Glomerular endothelial cell (primary cell): ENCODE measurements at places on chromosomes 1 and 21.

DNA sequence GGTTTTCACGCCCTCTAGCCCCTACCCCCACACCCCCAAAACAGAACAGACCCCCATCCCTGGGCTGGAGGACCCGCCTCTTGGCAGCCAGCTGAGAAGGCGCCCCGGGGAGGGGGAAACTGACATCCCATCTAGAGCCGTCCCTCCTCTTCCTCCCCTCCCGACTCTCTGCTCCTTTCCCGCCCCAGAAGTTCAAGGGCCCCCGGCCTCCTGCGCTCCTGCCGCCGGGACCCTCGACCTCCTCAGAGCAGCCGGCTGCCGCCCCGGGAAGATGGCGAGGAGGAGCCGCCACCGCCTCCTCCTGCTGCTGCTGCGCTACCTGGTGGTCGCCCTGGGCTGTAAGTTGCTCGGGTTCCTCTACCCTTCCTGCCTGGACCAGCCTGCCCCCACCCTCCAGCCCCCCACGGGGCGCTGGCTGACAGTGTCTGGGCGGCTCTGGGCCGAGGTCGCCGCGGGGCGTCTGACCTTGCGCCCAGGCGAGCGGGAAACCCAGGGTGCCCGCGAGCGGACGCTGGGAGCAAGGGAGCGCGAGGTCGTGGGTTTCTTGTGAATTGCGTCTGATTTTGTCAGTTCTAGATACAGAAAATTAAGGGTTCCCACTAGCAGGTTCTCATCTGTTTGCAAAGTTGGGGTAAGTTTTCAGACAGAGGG is 618 bp downstream of the JAM2 start:
- no peak for DNase-seq

DNA sequence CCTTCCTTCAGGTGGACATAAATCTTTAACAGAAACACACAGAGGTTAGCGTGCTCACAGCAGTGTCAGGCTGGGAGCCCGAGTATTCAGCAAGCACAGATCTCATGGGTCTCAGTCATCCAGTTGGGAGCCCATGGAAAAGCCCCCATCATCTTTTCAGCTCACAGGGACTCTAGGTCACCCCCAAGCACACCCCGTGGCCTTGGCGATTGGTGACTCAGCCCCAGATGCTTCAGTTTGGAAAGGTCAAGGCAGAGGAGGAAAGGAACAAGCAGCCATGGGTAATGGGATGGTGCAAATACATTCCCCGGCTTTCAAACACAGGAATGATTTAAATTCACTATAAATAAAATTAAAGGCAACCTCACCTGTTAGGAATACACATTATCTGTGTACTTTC is 88.9 kb downstream of the PGBD5 start:
- no peak for DNase-seq

DNA sequence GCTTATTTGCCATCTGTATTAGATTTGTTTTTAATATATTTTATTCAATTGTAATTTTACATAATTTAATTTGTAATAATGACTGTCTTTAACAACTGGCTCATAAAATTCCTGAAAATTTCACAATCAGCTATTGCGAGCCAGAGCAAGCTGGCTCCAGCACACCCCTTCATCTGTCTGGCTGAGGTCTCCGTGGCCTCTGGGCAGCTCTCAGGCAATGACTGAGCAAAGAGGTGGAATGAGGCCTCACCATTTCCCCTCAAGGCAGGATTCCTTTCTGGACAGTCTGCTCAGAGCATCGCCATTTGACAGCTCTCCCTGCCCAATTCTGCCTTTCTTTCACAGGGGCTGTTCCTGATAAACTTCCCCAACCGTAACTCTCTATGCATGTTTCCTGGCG is 5.8 kb upstream of the KANK4 start:
- no peak for DNase-seq

DNA sequence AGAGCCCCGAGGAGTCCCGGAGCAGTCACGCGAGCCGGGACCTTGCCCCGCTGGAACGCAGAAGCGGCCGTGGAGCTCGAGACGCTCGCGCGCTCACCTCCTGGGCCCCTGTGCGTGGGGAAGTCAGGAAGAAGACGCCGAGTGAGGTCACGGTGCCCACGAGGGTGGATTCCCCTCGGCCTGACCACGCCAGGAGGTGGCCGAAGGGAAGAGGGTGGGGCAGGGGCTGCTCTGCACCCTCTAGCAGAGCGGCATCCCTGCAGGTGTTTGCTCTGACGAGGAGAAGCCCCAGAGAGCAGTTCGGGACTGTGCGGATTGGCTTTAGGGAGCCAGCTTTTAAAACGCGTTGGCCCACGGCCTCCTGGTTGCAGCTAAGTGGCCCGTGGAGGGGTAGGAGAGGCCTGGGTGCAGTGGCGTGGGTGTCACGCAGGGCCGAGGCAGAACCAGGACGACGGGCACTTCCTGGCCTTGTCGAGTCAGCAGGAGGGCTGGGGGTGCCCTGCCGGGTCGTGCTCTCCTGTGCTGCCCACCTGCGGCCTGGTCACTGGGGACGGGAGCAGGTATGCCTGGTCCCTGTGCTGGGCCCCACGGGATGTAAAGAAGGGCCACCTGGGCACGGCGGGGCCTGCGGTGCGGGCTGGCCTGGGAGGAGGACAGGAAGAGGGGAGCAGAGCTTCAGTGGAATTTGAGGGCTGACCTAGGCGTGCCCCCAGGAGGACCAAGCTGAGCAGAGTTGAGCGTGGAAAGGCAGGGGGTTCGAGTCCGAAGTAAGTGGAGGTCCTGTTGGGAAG is 1.0 kb downstream of the PDXK start:
- DNase-seq = no peak

GRCh38 chr1:3889936-3890335 is 10.1 kb downstream of the C1orf174 start:
- DNase-seq = no peak

DNA sequence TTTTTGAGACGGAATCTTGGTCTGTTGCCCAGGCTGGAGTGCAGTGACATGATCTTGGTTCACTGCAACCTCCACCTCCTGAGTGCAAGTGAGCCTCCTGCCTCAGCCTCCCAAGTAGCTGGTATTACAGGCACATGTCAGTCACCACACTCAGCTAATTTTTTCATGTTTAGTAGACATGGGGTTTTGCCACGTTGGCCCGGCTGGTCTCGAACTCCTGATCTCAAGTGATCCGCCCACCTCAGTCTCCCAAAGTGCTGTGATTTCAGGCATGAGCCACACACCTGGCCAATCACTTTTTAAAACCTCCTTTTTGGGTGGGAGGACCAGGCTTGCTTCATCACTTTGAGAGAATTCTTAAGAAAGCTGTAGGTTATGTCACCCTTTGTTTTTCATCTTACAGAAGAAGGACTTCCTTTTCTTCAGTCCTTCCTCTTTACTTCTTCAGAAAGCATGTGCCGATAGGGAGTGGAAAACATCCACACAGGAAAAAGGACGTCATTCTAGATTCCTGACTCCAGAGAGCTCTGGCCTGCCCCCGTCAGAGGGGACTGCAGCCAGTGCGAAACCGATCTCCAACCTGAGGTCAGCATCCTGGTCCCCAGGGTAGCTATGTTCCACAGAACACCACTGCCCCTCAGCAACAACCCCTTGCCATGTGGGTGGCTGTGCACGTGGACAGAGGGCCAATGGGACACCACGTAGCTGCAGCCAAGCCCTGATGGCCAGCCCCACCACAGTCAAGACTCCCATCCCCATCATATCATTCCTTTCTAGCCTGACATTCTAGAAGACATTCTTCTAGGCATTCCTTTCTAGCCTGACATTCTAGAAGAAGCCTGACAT is 21.9 kb downstream of the NCF2 start:
- DNase-seq = peak; percentile 25

GRCh38 chr21:42650441-42651421 is 2.7 kb upstream of the PDE9A start:
- no peak for DNase-seq

GRCh38 chr1:150749720-150750311 is 15.8 kb downstream of the CTSS start:
- no peak for DNase-seq

DNA sequence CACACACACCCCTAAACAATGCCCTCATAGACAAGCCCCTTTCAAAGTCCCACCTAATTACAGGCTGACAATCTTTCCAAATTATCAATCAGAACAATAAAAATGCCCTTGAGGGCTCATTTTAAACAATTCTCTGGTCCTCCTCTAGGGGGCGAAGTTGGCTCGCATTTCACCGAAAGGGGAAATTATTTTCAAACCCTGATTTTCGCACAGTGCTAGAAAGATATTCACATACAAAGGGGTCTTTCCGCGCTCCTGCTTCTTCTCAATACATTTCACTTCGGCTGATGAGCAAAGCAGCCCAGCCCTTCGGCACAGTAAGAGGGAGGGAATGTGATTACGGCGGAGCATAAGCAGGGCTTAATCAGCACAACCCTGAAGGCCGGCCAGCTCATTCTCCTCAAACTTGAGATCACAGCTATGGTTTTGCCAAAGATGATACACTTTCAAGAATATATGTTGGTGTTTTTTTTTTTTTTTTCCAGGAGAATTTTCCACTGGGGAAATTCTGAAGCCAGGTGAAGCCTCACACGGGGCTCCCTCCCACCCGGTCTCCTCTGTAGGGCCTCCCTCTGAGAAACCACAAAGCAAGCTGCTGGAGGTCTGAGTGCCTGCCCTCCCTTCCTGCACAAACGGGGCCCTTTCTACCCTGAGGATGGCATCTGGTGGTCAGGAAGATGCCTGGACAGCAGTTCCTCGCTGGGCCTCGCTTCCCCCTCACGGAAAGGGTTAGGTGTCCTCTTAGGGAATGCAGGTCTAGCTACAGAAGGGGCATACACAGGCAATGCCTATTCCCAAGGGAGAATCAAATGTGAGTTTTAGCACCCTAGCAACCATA is 66.9 kb downstream of the GNG12 start:
- DNase-seq = no peak

- peak; percentile 7 for DNase-seq
Observed at GRCh38 chr1:222996310-222996975, 146.6 kb downstream of the TLR5 start.

- DNase-seq = no peak
Observed at GRCh38 chr1:185973645-185974044, 239.5 kb downstream of the HMCN1 start.

DNA sequence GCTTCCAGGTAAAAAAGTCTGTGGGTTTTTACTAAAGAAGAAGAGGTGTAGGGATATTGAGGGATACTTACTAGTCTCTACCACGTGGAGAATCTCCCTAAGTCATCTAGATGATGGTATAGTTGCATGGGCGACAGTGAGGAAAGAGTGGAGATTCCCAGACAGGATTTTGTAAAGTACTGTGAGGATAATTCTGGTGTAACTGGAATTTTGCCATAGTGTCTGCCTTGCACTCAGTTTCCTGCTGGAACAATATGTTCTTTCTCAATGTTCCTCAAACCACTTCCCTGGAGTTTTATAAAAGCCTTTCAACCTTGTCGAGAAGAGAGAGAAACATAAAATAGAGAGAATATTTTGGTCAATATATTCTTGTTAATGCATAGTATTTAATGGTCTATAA is 95.1 kb upstream of the WLS start:
- DNase-seq = no peak

- no peak for DNase-seq
Observed at GRCh38 chr1:161274874-161275273, 16.3 kb downstream of the PCP4L1 start.

DNA sequence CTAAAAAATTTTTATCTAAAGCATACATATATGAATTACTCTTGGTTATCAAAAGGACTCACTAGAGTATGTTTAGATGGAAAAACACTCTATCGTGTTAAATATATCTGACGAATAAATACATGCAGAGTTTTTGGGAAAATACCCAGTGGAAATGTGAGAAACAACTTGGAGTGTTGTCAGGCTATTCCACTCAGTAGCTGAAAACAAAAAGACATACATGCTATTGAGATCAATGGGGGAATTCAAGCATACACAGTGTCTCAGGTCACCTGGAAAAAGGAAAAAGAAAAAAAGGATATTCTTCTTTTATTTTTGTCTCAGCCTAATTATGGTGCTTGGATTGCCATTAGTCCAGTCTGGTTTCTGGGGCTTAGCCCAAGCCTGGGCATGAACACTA is 247.0 kb upstream of the LYPLAL1 start:
- DNase-seq = no peak

- no peak for DNase-seq
Observed at GRCh38 chr1:230313453-230314141, 112.5 kb downstream of the PGBD5 start.

DNA sequence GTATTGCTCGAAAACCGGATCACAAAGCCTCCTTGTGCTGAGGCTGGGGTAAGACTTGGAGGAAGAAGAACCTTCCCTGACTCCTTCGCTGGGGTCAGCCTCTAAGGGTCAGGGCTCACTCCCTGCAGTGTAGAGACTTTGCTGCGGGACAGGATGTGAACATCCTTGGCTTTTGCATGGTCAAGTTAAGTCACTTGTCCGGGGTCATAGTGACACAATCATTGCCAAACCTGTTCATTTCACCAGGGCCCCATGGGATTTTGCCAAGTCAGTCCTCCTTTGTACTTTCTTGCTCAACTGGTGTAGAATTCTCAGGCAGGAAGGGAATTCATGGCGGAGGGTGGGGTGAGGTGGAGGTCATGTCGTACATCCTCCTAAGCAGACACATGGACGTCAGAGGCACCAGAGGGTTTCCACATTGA is 24.7 kb upstream of the IL10 start:
- DNase-seq = no peak

DNA sequence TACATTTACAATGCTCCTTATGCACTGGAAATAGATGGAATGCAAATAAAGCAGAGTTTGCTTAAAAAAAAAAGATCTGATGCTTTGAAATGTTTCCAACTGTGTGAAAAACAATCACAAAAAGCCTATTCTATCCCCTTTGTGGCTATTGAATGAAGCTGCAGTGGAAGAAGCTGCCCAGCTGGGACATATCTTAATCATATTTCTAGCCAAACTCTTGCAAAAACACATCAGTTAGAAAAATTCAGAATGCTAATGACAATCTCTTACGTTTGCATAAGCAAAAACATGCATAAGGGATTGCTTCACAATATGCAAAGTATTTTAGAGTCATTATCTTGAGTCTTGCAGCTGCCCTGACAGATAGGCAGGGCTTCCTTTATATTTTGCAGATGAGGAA is 526.4 kb upstream of the USP24 start:
- no peak for DNase-seq

DNA sequence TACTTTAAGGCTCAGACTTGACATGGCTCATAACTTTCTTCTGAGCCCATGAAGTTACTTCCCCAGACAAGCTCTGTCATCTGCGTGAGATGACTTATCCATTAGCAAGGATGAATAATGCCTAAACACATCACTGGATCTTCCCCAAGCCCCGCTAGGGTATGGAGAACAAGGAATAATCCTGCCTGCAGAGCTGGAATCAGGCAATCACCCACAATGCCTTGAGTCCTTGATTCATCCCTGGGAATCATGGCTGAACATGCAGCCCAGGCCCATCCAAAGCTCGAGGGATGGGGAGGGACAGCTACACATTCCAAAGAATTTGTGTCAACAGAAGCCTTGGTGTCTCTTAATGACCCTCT is 131.7 kb downstream of the PSMG1 start:
- no peak for DNase-seq

GRCh38 chr1:205630651-205631009 is 1.2 kb downstream of the ELK4 start:
- no peak for DNase-seq

DNA sequence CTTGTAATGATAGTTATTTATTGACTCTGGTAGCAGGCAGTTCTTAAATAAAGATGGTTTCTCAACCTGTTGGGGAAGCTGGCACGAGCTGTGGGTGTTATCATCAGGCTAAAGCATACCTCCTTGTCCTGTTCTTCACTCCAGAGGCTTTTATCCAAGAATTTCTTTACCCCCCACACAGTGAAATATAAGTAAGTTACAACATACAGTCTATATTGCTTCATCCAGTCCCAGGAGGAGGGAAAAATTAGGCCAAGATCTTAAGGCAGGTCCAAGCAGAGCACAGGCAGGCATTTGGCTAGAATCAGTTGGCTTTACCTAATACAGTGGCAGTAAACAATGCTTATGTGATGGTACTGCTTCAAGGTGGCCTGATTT is 6.3 kb downstream of the TMEM81 start:
- DNase-seq = no peak
